ENCODE measurements at places on chromosomes 1 and 21.

DNA sequence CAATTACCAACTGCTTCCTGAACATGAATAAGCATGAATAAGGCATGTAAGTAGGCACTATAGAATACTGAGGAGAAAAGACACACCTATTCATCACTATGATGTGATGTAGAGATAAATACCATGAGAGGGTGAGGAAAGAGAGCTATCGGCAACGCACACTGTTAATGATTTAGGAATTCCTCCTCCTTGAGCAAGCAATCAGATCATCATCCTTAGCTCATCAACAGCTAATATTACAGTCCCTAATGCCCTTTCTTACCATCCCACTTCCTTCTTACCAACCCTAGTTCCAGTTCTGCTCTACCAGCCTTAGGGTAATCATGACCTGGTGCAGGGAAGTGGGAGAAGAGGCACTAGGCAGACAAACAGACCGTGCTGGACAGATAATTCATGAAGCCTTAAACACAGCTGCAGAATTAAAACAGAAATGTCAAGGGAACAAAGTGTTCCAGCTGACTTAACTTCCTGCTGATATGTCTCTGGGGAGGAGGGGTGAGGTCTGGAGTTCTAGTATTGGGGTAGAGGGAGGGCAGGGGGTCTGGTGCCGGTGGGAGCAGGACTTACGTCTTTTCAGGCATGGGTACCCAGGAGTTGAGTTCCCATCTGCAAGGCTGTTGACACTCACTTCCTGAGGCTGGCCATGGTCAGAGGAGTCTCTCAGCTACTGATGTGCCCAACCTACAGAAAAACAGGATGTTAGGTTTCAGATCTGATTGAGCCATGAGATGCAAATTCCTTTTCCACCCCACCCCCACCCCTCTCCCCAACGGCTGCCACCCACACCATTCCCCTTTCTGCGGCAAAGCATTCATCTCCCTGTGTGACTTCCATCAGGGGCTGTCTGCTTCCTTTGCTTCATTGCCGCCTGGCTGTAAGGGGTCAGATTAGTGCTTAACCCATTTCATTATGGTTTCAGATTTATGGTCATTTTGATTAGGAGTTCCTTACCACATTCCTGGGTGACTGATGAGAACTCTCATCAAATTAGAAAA is 12.6 kb upstream of the RCSD1 start:
- DNase-seq = no peak

GRCh38 chr1:70487459-70487815 is 76.4 kb downstream of the CTH start:
- DNase-seq = no peak

DNA sequence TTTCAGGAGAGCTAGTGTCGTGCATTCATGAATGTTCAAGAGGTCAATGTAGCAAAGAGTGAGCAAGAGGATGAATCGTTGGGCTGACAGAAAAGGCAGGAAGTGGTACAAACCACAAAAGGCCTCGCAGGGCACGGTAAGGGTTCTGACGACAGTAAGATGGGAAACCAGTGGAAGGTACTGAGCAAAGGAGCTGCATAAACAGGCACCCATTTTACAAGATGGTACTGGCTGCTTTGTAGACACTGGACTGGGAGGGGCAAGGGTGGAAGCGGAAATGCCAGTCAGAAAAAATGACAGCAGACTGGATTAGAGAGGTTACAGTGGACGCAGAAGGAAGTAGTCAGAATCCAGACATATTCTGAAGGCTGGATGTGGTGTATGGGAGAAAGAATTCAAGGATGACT is 123.5 kb downstream of the PTPN14 start:
- peak; percentile 47 for DNase-seq

GRCh38 chr1:2132222-2133038 is 62.1 kb downstream of the FAAP20 start:
- DNase-seq = no peak
